Neural crest cell (in vitro differentiated cells): ENCODE measurements at places on chromosomes 16 and 17.

- peaks cover 6% of the 10 kb centered on the region for H3K27me3 ChIP-seq
- H3K4me1 ChIP-seq: no peaks in the 10 kb centered on the region
- no peak overlapping the region for H3K27ac ChIP-seq
- no peak overlapping the region for H3K4me3 ChIP-seq
- no peak for DNase-seq
Observed at GRCh38 chr17:32943206-32943605, 15.3 kb downstream of the TMEM98 start.

- peaks cover 22% of the 10 kb centered on the region for H3K4me1 ChIP-seq
- H3K27ac ChIP-seq: no peak overlapping the region
- no peaks in the 10 kb centered on the region for H3K27me3 ChIP-seq
- DNase-seq: no peak
- H3K4me3 ChIP-seq: no peak overlapping the region
Observed at GRCh38 chr16:12775656-12776236, 27.9 kb downstream of the CPPED1 start.

DNA sequence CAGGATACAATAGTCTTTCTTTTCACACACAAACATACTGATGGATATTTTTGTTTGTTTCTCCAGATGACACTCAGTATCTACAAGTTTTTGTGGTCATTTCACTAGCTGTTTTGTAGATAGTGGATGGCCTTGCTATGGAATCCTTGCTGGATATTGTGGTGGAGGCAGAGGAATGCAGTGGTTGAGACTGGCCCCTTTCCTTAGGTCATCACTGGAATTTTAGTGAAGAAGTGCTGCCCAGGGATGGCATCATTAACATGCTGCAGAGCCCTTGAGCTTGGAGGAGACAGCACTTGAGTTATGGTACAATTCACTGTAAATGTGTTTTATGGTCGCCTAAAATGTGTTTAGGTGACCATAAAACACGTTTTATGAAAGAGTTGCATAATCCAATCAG lies 455.9 kb upstream of the HSBP1 start:
- no peaks in the 10 kb centered on the region for H3K36me3 ChIP-seq
- H3K4me3 ChIP-seq: no peak overlapping the region
- no peaks in the 10 kb centered on the region for H3K4me1 ChIP-seq

GRCh38 chr16:66403531-66404145 lies 23.5 kb upstream of the BEAN1 start:
- H3K4me3 ChIP-seq: no peak overlapping the region
- peak overlapping the region; percentile 48 for H3K27ac ChIP-seq
- no peak for DNase-seq
- peaks cover 27% of the 10 kb centered on the region for H3K4me1 ChIP-seq
- H3K36me3 ChIP-seq: no peaks in the 10 kb centered on the region

DNA sequence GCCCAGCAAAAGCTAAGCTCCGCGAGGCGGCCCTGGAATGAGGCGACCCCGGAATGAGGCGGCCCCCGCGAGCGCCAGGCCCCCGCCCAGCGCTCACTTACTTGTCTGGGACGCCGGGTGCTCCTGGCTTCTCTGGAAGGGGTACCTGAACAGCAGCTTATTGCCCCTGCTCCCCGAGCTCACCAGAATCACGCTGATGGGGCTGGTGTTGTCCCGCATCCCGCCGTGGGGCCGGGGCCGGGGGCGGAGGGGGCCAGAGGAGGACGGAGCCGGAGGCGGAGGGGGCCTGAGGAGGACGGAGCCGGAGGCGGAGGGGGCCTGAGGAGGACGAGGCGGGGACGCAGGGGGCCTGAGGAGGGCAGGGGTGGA lies 440 bp downstream of the NPRL3 start:
- no peaks in the 10 kb centered on the region for H3K36me3 ChIP-seq
- DNase-seq: peak; percentile 43
- no peaks in the 10 kb centered on the region for H3K27me3 ChIP-seq
- H3K4me3 ChIP-seq: peak overlapping the region; percentile 87

DNA sequence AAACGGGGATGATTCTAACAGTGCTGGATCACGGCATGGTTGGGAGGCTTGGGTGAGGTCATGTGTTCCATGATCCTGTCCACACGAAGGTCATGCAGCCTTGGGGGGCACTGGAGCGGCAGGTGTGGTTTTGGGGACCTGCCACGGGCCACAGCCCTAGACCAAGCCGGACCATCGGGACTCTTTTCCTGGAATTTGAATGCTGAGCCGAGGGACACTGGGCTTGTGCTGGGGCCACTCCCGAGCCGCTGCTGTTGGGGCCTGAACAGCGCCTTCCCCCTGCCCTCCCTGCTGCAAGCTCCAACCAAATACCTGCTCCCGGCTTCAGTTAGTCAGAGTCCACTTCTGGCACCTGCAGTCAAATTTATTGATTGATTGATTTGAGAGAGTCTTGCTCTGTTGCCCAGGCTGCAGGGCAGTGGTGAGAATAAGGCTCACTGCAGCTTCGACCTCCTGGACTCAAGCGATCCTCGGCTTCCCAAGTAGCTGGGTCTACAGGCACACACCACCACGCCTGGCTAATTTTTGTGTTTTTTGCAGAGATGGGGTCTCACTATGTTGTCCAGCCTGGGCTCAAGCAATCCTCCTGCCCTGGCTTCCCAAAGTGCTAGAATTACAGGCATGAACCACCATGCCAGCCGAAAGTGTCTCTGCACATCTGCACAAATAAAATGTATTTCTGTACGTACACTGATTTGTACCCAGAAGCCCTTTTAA lies 37.2 kb upstream of the SLC38A10 start:
- peaks cover 14% of the 10 kb centered on the region for H3K4me1 ChIP-seq
- H3K36me3 ChIP-seq: no peaks in the 10 kb centered on the region

DNA sequence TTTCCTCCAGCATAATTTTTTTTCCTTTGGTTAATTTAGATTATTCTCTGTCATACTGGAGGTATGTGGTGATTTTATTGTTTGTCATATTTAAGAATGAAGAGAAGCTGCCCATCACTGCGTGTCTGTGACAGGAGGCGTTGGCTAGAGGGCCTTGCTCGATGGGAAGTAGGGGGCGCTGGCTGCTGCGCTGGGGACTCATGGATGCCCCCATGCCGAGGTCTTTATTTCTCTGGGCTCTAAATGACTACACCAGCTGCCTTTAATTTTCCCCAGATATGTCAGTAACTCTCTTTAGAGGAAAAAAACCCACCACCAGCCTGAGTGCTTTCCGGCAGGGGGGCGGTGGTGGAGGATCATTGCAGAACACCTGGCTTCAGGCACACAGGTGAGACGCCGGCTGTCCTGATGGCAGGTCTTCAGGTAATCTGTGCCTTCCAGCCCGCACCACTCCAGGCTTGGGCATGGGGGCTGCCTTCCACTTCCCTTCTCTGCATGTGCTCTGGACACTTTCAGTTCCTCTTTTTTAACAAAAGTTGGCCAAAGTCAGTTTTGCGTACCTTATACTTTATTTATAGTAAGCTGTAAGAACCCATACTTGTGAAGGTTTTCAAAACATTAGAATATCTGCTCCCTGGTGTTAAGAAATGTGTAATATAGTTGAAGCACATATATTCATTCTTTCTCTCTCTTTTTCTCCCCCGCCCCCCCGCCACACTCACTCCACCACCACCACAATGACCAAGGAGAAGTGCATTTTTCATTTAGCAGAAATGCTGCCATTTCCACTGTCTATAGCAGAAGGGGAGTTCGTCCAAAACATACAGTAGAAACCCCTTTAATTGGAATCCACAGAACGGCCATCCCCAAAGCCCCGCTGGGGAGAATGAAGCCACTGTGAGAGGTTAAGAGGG lies 192.7 kb downstream of the RPTOR start:
- H3K4me1 ChIP-seq: peaks cover 15% of the 10 kb centered on the region
- H3K36me3 ChIP-seq: peaks cover 33% of the 10 kb centered on the region
- H3K27ac ChIP-seq: no peak overlapping the region
- no peak for DNase-seq
- no peaks in the 10 kb centered on the region for H3K27me3 ChIP-seq

- peak overlapping the region; percentile 88 for H3K27ac ChIP-seq
- peak overlapping the region; percentile 96 for H3K4me3 ChIP-seq
- H3K27me3 ChIP-seq: no peaks in the 10 kb centered on the region
- DNase-seq: peak; percentile 57
- no peaks in the 10 kb centered on the region for H3K36me3 ChIP-seq
- H3K4me1 ChIP-seq: peaks cover 42% of the 10 kb centered on the region
Observed at GRCh38 chr17:978103-979093, 1.2 kb downstream of the NXN start.

DNA sequence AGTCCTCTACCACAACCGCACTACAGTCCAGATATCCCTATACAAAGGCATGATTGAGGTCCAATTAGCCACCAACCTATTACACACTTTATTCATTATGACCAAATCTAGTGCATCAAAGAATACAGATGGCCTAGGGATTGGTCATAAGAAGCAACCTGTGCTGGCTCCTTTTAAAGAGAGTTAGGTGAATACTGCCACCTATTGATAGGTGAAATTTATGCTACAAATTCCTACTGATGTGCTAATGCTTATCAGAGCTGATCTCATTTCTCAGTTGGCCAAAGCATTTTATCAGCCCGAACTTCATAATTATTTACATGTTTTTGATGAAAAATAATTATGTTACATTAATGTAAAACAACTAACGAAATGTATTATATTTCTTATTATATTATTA lies 166.3 kb downstream of the ANKFN1 start:
- DNase-seq: no peak
- H3K27me3 ChIP-seq: peaks cover 2% of the 10 kb centered on the region
- H3K36me3 ChIP-seq: no peaks in the 10 kb centered on the region
- H3K4me3 ChIP-seq: no peak overlapping the region

DNA sequence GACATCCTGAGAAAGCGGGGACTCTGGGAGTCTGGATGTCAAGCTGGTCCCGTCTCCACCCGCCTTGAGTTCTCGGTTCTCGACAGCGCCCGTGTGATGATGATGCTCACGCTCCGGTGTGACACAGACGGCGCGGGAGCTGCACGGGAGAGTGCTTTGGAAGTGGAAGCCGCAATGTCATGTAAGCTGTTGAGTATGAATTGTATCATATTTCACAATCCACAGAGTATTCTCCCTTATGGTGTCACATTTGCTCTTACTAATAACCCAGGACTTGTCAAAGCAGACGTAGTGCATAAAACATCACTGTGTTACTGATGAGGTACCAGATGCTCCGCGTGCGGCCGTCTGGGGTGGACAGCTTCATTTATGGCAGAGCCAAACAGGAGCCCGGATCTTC lies 217.5 kb upstream of the CHMP6 start:
- no peak for DNase-seq
- H3K4me3 ChIP-seq: no peak overlapping the region
- peaks cover 3% of the 10 kb centered on the region for H3K36me3 ChIP-seq
- H3K4me1 ChIP-seq: peaks cover 16% of the 10 kb centered on the region
- H3K27ac ChIP-seq: no peak overlapping the region

- no peak overlapping the region for H3K4me3 ChIP-seq
- peaks cover 30% of the 10 kb centered on the region for H3K4me1 ChIP-seq
- H3K27me3 ChIP-seq: peaks cover 51% of the 10 kb centered on the region
- no peak for DNase-seq
- H3K27ac ChIP-seq: no peak overlapping the region
Observed at GRCh38 chr17:73269791-73270190, 8.1 kb upstream of the CPSF4L start.

DNA sequence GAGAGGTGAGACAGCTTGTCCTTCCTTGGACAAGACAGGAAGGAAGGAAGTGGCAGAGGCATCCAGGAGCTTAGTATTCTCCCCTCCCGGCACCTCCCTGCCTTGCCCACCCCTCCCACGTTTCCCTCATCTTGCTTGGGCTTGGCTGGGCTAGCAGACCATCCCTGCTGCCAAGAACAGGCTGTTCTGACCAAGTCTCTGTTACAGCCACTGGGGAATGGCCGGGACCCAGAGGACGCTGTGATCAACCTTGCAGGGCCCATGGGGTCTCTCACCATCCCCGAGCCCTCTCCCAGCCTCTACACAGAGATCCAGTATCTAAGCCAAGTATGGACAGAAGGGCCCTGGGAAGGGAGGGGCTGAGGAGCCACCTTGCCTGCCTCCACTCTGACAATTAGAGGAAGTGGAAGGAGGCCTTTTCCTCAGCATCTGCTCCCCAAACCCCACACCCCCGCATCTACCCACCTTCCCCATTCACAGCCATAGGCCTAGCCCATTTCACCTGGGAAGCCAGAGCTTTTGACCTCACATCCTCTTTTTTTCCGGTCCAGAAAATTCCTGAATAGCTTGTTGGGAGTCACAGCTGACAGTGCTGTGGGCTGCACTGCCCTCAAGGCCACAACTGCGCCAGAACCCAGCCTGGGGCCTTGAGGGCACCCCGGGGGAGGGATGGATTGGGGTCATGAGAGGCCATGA lies 14.1 kb downstream of the CD300LG start:
- DNase-seq: no peak
- peaks cover 9% of the 10 kb centered on the region for H3K4me1 ChIP-seq
- no peaks in the 10 kb centered on the region for H3K27me3 ChIP-seq
- H3K4me3 ChIP-seq: no peak overlapping the region
- no peaks in the 10 kb centered on the region for H3K36me3 ChIP-seq

DNA sequence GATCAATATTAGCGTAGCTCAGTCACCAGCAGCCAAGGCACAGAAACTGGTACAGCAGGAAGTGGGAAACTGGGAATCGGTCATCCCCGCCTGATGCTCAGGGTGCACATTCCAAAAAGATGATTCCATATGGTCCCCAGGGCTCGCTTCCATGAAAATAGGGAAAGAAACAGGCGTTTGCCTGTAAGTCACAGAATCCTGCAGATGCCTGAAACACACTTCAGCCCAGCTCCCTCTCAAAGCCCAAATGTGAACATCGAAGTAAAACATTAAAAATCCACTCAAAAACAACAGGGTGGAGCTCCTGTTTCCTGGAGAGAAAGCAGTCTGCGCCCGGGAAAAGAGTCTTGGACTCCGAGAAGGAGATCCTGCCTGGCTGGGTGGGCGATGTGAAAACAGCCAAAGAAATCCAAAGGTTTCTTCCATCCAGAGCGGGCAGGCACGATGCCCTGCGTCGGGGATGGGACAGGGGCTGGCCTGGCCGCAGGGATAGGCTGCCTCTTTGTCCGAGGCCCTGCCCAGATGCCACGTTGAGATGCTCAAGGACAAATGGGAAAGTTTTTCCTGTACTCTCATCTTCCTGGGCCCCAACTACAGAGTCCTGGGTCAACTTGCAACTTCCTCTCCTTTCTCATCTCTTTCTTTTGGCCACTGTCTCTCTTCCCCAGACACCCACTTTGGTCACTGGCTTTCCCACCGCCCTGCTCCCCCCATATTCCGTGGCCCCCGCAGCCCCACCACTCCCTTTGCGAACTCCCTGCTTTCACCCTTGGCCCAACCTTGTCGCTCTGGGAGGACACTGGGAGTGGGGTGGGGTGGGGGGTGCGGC lies 743 bp downstream of the WIPI1 start:
- no peaks in the 10 kb centered on the region for H3K36me3 ChIP-seq
- DNase-seq: peak; percentile 53
- H3K4me1 ChIP-seq: peaks cover 23% of the 10 kb centered on the region
- H3K27ac ChIP-seq: peak overlapping the region; percentile 98
- peaks cover 25% of the 10 kb centered on the region for H3K27me3 ChIP-seq
- peak overlapping the region; percentile 99 for H3K4me3 ChIP-seq

DNA sequence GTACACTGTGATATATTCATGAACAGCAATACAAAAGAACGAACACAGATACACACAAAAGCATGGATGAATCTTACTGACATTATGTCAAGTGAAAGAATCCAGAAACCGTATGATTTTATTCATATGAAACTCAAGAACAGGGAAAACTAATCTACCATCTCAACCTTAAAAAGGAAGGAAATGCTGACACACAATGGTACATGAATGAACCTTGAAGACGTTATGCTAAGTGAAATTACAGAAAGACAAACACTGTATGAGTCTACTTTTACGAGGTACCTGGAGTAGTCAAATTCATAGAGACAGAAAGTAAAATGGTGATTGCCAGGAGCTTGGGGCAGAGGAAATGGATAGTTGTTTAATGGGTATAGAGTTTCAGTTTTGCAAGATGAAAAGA lies 8.7 kb upstream of the PRKCB start:
- no peak overlapping the region for H3K27ac ChIP-seq
- H3K4me1 ChIP-seq: peaks cover 7% of the 10 kb centered on the region
- H3K4me3 ChIP-seq: no peak overlapping the region
- peaks cover 29% of the 10 kb centered on the region for H3K27me3 ChIP-seq
